ENCODE measurements at places on chromosomes 7 and 10.
A peak's percentile ranks its signal among the peaks of the same experiment; 100 is the strongest.

DNA sequence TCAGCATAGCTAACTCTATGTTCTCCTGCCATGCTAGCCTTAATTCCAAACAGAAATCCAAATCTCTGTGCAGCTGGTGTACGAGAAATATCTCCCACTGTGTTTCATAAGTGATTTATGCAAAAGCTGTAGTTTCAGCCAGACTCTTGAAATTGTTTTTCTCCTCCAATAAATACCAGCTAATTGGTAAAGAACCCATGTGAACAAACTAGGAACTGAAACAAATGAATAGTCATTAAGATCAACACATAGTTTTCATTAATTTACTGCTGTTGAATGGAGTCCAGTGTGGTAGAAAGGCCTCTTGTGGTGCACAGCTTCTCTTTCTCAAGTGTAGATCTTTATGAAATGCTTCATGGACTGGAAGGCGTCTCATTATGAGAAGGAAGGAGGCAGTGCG, 18.4 kb downstream of the PPP1R17 start:
- no peak for DNase-seq

DNA sequence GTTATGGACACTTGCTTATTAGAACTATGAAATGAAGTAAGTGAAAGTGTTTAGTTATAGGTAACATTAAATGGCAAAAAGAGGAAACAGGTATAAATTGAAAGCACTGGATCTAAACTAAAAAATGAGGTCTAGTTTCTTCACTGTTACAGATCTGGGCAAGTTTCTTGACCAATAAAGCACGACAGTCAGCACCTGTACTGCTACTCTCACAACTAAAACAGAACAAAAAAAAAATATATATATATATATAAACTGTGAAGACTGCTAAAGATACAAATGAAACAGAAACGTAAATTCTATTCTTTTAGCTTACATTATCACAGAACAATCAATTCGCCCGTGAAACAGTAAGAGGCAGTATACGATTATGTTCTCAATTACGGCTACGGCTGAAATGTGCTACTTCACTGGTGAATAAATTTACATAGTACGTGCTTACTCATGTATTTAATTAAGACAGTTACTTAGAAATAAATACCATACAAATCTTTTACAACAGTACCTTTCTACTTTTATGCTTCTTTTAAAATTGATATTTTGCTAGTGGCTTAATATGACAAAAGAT, 4.2 kb downstream of the AHR start:
- DNase-seq = no peak

DNA sequence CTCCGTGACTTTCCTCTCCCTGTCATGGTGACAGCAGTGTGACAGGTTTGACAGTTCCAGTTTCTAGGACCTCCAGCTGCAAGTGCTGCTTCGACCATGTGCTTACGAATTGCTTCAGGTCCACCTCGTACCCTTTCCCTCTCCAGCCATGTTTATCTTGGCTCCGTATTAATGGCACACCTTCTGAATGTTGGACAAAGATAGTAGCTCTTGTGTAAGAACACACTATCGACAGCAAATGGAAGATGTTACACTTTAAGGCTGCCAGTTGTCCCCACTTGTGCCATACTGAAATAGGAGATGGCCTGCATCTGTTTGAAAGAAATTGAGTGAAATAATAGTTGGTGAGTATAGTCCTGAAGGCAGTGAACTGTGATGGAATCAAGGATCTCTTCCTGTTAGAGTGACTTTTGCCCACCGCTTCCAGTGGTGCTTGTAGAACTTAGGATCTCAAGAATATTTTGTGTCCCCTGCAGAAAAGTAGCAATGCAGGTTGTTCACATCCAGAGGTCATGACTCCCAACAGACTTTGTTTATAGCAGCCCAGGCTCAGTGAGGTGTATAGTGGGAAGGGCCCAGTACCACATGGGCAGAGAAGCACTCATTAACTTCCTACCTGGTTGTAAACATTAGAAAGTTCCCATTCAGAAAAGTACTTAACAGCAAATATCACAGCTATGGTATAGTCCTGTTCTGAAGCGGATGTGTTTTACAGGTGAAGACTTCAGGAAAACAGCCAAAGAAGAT, 629.7 kb upstream of the GALNT17 start:
- no peak for DNase-seq

GRCh38 chr10:104122225-104123107, 495 bp downstream of the SFR1 start:
- no peak for DNase-seq

DNA sequence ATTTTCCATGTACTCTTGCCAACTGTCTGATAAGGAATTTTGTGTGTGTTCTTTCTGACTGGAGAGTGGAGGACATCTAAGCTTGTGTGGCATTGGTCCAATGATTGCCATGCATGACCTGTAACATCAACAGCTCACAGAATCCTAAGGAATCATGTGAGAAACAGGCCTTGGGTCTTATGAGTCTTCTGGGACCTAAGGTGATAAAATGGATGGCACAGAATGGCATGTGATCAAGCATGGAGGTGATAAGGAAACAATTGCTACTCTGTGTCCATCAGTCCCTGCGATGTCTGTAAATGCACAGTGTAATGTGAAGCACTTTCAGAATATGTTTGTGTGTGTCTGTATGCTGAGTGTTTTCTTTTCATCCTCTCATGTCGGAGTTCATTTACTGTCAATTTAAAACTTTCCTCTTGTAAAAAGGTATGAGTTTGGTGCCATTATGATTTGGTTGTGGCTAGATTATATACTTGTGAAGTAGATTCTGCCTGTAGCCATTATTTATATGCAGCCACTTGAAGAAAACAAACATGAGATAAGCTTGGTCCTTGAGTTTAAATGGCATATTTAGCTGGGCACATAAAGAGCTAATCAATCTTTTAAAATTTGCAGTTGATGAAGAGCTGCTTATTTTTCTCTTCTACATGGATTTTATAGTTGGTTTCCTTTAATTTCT, 127.5 kb downstream of the VPS50 start:
- no peak for DNase-seq

GRCh38 chr7:51778121-51778520, 461.5 kb upstream of the COBL start:
- DNase-seq = no peak

- no peak for DNase-seq
Observed at GRCh38 chr7:81470724-81471379, 299.0 kb downstream of the HGF start.

- DNase-seq = no peak
Observed at GRCh38 chr10:95503001-95503400, 58.2 kb downstream of the SORBS1 start.

DNA sequence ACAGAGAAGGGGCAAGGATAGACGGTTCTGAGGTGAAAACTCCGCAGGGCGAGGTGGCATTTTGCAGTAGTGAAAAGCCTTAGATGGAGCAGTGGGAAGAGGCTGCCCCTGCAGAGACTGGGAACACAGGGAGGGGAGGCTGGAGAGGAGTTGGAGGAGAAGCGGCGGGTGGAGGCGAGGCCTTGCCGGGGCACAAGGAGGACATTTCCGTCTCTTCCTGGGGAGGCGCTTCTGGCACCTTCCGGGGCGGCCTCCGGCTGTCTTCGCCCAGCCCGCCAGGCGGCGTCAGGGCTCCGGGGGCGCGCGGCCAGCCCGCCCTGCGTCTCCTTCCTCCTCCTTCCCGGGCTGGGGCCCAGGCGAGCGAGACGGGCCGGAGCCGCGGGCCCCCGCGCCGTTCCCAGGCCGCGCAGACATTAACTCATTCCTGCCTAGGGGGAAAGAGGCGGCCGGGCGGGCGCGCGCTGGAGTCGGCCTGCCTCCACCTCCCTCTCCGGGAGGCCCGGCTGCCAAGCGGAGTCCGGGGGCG, 42.7 kb downstream of the LDB3 start:
- peak; percentile 47 for DNase-seq

DNA sequence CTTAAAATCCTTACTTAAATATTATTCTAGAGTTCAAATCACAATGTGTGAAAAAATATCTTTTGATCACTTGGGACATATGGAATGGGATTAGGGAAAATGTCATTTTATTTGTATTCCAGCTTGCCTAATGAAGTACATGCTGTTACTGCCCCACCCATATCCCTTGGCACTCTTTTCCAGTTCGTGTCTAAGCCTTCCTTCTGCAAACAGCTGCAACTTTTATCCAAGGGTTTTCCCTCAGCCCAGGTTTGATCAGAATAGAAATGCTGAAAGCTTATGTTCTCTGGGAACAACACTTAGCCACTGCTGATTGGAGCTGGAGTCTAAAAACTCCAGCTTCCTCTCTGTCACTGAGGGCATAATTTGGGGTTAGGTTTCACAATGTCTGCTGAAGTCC, 214.1 kb upstream of the FAM3C start:
- no peak for DNase-seq

- DNase-seq = no peak
Observed at GRCh38 chr7:33815336-33815735, 90.0 kb upstream of the BMPER start.

DNA sequence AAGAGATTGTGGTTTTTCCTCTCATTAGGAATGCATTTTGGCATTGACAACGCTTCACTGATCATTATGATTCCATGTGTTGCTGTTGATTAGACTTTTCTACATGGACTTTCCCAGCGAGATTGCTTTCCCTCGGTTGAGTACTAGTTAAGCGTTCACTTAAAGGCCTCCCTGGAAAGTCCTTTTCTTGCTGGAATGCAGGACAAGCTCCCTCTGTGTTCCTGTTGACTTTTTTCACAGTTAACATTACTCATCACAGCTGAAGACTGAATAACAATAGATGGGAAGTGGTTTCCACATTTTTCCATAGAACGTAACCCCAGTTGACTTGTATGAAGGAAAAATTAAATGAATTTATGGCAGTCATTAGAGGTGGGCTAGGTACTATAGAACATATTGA, 2.6 kb upstream of the CAV1 start:
- DNase-seq = no peak

DNA sequence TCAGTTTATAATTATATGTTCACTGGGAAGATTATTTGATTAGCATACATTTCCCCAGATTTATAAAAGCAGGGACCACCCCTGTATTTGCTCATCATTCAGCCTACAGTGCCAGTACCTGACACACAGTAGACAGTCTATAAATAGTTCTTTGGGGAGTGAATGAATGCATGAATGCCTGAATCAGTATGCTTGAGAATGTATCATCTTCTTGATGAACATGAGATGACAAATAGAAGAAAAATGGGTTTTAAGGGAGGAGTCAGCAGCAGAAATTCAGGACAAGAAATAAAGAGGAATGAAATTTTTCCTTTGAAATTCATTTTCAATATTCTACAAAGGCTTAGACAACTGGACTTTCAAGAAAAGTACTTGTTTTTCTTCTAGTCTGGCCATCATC, 295.8 kb upstream of the LRRTM3 start:
- DNase-seq = no peak

GRCh38 chr7:12090757-12091221, 120.3 kb upstream of the TMEM106B start:
- no peak for DNase-seq

DNA sequence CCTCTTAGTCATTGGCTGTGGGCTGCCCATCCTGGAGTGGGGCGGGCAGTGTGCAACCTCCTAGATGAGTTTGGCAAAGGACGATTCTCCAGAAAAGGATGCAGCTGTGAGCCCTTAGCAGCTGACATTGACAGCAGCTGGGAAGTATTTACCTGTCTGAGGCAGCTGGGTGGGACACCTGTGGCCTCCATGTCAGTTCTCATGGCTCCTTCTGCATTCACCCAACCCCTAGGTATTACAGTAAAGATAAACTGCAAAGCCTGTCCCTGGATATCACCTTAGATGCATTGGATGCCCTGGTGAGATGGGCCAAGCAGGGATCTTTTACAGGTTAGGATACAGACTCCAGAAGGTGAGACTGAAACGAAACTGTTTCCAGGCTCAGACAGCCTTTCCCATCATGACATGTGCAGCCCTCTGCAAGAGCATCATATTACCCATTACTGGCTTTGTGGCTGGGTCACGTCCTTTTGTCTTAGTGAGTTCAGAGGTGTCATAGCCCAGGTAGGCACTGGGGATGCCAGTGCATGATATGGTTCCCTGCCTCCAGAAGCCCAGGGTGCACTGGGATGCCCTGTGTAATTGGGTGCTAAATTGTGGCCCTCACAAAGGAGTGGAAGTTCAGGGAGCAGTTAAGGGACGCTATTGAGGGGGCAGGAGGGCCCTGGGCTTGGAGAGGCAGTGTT, 28.9 kb downstream of the MINDY4 start:
- DNase-seq = no peak

GRCh38 chr10:72156223-72156622, 59.6 kb upstream of the ANAPC16 start:
- no peak for DNase-seq
